ENCODE measurements at places on chromosomes 12 and 14. TPM values are rescaled to one million over a fixed set of nuclear protein-coding genes. Genes with fewer than 3 reads are reported as not detected.

GRCh38 chr12:64253356-64253755, 31.3 kb upstream of the KICS2 start:
- DNase-seq, result no peak

Gene FGD4
- total RNA-seq, result 17.3 TPM

DNA sequence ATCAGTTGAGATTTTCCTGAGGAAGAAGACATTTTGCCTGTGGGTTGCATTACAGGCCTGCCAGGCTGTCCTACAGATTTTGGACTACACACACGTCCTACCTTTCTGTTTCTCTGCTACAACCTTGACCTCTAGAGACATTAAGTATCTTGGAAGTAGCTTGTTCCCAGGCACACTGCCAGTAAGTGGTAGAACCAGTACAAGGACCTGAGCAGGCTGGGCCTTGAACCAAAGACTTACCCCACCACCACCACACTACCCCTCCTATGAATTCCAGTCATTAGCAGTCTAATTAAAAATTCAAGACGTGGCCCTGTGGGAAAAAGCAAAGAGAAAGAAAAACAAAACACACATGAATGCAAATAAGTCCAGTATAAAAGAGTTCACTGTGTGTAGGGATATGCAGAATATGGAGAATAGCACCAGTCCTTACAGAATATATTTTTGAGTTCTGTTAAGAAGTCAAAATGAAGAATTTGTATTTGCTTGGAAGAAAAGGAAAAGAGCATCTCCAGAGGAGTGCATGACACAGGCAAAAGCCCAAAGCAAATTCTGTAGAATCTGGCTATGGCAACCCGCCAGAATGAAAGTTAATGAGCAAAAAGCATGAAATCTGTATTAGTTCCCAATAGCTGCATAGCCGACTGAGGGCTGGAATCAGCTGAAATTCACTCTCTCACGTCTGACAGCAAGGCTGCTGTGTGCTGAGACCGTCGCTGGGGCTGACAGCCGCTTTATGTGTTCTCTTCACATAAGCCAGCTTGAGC, 74.3 kb upstream of the ST8SIA1 start:
- DNase-seq, result no peak

DNA sequence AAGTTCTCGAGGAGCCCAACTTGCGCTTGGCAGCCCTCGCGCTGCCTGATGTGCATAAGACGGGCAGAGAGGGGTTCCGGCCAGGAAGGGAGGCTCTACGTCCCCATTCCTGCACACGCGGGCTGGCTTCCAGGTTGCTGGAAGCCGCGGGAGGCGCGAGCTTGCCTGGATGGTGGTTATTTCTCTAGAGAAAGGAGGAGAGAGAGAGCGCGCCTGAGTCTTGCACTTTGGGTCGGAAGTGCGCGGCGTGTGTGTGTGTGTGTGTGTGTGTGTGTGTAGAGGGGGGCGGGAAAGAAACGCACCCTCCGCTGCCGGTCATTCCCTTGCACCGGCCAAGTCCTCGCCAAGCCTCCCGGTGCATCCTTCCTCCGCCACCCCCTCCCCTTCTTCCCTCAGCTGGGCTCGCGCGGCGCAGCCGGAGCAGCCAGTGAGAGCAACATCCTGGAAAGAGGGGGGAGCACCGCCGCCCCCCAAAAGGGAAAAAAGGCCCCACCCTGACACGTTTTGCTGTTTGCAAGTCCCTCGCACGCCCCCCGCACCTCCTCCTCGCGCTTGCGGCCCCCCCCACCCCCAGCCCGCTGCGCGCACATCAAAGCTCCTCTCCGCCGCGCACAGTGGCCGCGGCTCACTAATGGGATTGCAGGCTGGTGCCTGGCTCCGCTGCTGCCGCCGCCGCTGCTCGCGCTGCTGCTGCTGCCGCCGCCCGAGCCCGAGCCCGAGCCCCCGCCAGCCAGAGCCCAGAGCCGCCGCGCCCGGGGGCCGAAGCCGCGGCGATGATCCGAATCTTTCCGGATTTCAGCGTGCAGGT, 4.4 kb upstream of the NPAS3 start:
- peak; percentile 70 for DNase-seq

Gene BMAL2
- 3.6 TPM for total RNA-seq

DNA sequence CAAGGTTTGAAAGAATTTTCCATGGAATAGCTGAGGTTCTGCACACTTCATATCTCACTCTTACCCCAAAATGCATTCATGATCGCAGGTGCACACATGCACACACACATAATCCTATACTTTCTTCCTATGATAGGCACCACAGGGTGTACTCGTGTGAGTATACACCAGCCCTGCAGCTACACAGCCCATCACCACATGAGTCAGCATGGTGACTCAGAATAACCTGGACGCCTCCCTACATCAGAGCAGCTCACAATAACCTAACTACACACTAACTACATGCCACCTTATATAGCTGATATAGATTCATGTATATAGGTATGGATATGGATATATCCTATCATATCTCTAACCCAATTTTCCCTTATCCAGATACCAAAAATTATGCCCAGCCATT, 850.2 kb upstream of the TMEM132C start:
- DNase-seq, result no peak

GRCh38 chr12:76421046-76421445, 72.8 kb upstream of the BBS10 start:
- DNase-seq, result no peak

Gene PMCH
- total RNA-seq, result not detected

- DNase-seq, result no peak
Measured at GRCh38 chr12:43336962-43337555, 214.9 kb downstream of the ADAMTS20 start.

Gene RNASE3
- total RNA-seq, result 2.6 TPM

- DNase-seq, result no peak
Measured at GRCh38 chr14:68623826-68624225, 169.0 kb downstream of the ZFP36L1 start.

DNA sequence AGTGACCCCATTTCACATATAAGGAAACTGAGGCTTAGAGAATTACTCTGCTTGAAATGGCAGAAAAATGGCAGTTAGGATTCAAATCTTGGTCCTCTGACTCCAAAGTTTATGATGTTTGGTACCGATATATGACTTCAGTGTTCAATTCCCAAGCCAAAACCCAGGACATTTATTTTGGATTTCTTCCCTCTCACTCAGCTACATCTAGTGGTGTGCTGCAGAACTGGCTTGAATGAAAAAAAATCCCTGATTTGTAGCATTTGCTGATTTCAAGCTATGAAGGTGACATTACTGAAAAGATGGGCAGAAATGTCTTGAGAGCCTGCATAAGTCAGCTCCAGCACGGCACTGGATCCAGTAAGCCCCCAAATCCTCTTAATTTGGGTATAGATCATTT, 106.4 kb downstream of the EFCAB11 start:
- DNase-seq, result no peak

GRCh38 chr14:59803052-59803540, 67.5 kb downstream of the RTN1 start:
- no peak for DNase-seq

DNA sequence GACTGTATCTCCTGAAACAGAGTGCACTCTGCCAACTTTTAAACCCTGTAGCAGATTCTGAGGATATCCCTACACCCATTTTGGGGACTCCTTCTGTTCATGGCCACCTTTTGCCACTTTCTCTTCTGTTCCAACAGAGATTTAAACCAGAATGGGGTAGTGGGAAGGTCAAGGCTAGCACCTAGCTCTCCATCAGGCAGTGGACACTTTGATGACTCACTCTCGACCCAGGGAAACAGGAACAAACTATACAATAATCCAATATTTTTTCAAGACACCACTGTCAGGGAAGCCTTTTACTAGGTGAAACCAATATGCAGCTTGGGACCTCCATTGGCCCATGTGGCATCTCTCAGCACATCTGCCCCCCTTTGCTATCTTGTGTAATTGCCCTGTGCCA, 103.6 kb downstream of the DAAM1 start:
- no peak for DNase-seq

DNA sequence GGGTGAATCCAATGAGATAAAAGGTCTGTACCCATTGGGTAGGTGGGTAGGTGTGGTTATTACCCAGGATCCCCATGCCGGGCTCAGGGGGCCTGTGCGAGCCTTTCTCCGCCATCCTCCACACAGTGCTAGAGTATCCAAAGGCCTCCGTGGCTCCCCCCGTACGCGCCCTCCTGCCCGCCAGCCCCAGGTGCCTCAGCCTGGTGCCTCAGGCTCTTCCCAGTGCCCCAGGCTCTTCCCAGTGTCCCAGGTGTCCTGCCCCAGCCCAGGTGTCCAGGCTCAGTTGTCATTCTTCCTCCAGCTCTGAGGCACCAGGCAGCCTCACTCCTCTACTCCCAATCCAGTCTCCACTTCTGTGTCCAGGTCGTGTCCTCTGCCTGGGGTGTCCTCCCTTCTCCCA, 27.6 kb upstream of the YY1 start:
- DNase-seq, result no peak

DNA sequence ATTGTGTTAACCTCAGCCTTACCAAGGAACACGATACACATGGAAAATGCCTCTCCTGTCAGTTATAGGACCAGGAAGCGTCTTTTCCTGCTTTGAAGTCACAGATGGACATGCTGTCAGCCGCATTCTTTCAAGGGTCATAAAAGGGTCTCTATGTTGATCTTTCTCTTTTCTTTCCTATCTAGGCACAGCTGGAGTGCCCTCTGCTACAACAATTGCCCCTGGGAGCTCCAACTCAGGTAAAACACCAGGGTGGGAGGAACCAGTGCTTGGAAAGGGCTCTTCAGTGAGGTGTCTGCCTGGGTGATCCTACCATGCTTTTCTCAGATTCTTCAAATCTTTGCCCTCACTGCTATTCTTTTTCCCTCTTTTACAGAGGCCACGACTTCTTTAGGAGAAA, 157.4 kb upstream of the CNTN1 start:
- no peak for DNase-seq

DNA sequence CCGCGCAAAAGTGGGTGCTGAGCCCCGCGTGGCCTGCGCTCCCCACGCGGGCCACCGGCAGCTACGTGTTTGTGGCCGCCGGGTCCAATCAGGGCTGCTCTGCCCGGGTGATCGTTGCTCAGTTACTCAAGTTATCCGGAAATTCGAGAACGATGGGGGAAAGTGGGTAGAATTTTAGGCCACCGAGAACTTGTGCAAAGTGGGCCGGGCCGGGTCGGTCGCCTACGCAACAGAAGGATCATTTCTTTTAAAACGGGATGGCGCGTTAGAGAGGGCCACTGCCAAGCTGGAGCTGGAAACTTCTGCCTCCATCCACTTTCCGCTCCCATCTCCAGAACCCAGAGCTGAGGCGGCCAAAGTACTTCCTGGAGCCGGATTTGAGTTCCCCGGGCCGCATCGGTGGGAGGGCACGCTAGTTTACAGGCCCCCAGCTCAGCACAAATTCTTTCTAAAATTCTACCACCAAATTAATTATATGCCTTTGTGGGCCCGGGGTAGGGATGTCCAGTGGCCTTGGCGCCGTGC, 3.5 kb downstream of the RFX4 start:
- DNase-seq, result no peak

Gene C12orf50
- not detected for total RNA-seq

DNA sequence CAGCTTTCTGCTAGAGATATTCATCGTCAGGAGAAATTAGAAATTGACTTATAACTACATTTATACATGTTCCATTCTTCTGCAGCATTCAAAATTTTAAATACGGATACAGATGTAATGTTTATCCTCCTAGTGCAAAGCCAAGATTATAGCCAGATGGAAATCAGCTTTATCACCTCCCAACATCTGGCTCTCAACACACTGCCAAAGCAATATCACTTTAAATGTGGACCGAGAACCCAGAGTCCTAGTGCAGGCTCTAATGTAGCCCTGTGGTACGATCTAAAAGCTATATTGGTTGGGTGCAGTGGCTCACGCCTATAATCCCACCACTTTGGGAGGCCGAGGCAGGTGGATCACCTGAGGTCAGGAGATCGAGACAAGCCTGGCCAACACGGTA, 6.5 kb downstream of the MLH3 start:
- DNase-seq, result no peak

Gene RPGRIP1
- not detected for total RNA-seq
